ENCODE measurements at places on chromosomes 12 and 14. TPM values are rescaled to one million over a fixed set of nuclear protein-coding genes. Genes with fewer than 3 reads are reported as not detected.

- no peak for DNase-seq
These were observed 87.8 kb downstream of the FLRT2 start for GRCh38 chr14:85617791-85618190.

DNA sequence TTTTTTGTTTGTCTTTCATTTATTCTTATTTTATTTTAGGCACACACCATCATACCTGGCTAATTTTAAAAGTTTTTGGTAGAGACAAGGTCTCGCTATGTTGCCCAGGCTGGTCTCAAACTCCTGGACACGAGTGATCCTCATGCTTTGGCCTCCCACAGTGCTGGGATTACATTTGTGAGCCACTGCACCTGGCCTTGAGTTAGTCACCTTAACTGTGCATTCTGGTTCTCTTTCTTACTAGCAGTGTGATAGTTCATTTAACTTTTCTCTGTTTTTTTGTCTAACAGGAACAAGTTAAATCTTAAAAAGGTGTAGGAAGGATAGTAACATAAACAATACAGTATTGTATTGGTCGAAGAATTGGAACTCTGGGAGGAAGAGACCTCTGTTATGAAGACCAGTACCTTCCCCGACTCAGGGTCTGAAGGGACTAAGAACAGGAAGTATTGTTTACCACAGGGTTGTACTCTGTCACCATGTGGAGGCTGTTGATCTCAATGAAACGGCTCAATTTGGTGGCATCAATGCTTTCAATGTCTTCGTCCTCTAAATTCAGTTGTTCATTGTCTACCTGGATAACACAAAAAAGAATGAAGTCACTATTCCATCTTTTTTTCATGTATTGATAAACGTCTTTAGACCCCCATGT, 17.7 kb downstream of the ERP27 start:
- no peak for DNase-seq

DNA sequence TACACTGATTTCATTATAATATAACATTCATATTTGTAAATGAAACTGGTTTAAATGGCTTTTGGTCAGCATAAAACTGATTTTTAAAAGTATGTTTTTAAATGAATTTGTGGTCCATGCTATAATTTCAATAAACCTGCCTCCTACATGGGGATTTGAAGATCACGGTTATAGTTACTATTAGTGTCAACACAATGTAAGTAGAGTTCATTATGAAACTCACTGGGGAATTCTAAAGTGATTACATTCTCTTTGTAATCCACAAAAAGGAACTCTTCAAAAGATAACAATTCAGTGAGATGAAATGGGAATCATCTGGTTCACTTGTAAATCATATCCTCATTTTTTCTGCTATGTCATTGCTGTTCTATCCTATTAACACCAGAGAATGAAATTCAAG, 204.5 kb upstream of the G2E3 start:
- no peak for DNase-seq

Gene ACRBP
- 2.5 TPM for total RNA-seq

Gene SLC4A8
- 80.0 TPM for total RNA-seq
